HCT116 (cell line): ENCODE measurements at places on chromosomes 5 and 9. TPM values are rescaled to one million over a fixed set of nuclear protein-coding genes. Genes with fewer than 3 reads are reported as not detected.

Gene ANKRD55
- not detected for total RNA-seq

Gene C5orf46
- not detected for total RNA-seq

Gene SLC4A9
- 0.49 TPM for total RNA-seq

Gene SPATA24
- total RNA-seq, result 3.1 TPM

DNA sequence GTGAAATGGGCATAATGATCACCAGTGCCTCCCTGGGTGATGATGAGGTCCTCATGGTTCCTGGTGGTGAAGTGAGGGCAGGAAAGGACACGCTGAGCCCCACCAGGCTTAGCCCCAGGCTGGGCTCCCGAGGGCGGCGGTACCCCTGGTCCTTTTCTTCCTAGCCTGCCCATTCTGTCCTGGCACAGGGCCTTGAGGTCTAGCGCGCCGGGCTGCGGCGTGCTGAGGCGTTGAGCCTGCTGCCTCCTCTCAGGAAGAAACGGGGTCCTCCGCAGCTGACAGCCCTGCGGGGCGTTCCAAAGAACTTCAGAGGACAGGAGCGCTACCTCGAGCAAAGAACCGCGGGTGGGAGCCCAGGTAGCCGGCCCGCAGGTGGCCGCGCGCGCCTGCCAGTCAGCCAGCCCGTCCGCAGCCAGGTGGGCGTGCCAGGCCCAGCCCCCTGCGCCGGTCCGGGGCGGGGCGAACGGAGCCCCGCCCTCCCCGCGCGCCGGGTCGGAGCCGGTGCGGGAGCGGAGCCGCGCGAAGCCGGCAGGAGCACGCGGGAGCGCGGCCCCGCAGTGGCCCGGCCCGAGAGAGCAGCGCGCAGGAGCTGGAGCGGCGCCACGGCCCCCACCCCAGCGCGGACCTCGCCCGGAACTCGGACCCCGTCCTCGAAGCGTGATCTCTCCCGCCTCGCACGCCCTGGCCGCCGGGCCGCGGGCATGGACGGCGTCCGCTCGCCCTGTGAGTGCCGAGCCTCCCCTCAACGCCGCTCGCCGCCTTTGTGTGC, at the start of gene WNK2:
WNK2 (plus strand) TSS at position 477 of the 769 bp plus-strand sequence. CDS start 791 bp downstream, outside the sequence.
- no peaks in the 10 kb centered on the region for H3K36me3 ChIP-seq
- peaks cover 5% of the 10 kb centered on the region for H3K4me1 ChIP-seq
- no peaks in the 10 kb centered on the region for H3K27me3 ChIP-seq
- peak within 1 kb of the TSS; percentile 47; the same call in 1 of the 2 replicates for H3K27ac ChIP-seq

- DNase-seq, result no peak
- no peaks in the 10 kb centered on the region for H3K27me3 ChIP-seq
- H3K4me1 ChIP-seq, result no peaks in the 10 kb centered on the region
- H3K4me3 ChIP-seq, result no peak overlapping the region
- no peak overlapping the region for H3K27ac ChIP-seq
Observed at GRCh38 chr5:143072734-143073133, 302.6 kb downstream of the ARHGAP26 start.

DNA sequence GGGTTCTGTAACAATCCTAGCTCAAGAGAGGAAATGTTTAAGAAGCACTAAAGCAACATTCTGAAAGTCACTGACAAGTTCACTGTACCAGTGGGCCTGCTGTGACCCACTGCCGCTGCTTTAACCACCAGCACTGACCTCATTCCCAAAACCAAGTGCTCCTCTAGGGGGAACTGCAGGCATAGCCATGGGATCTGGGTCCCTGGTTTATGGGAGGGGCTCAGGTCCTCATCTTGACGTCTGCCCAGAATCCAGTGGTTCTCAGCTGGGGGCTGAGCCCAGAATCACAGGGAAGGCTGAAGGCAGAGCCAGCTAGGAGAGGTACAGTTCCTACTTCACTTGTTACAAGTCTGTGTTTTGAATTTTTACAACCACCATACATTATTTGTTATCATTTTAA, 36.1 kb upstream of the SLC2A8 start:
- no peaks in the 10 kb centered on the region for H3K4me1 ChIP-seq
- H3K27ac ChIP-seq, result no peak overlapping the region
- H3K36me3 ChIP-seq, result no peaks in the 10 kb centered on the region
- H3K27me3 ChIP-seq, result no peaks in the 10 kb centered on the region
- no peak overlapping the region for H3K4me3 ChIP-seq

- no peak for DNase-seq
- no peaks in the 10 kb centered on the region for H3K4me1 ChIP-seq
- H3K27me3 ChIP-seq, result peaks cover 7% of the 10 kb centered on the region; the same call in 1 of the 2 replicates
- no peak overlapping the region for H3K27ac ChIP-seq
- H3K4me3 ChIP-seq, result no peak overlapping the region
Observed at GRCh38 chr5:54848581-54848980, 136.8 kb downstream of the ESM1 start.

GRCh38 chr9:87086221-87086818, 139.0 kb upstream of the GAS1 start:
- H3K4me3 ChIP-seq, result no peak overlapping the region
- H3K27me3 ChIP-seq, result peaks cover 3% of the 10 kb centered on the region; the same call in 1 of the 2 replicates
- no peaks in the 10 kb centered on the region for H3K4me1 ChIP-seq
- no peak overlapping the region for H3K27ac ChIP-seq
- no peaks in the 10 kb centered on the region for H3K36me3 ChIP-seq
- DNase-seq, result no peak

- H3K36me3 ChIP-seq, result no peaks in the 10 kb centered on the region
- no peaks in the 10 kb centered on the region for H3K27me3 ChIP-seq
- no peak overlapping the region for H3K4me3 ChIP-seq
- DNase-seq, result no peak
- H3K27ac ChIP-seq, result no peak overlapping the region
Observed at GRCh38 chr5:119945691-119946090, 316.3 kb downstream of the FAM170A start.

- H3K27ac ChIP-seq, result no peak overlapping the region
- H3K4me1 ChIP-seq, result no peaks in the 10 kb centered on the region
- no peak for DNase-seq
- H3K36me3 ChIP-seq, result no peaks in the 10 kb centered on the region
- no peaks in the 10 kb centered on the region for H3K27me3 ChIP-seq
Observed at GRCh38 chr5:34509392-34509791, 146.7 kb upstream of the RAI14 start.

DNA sequence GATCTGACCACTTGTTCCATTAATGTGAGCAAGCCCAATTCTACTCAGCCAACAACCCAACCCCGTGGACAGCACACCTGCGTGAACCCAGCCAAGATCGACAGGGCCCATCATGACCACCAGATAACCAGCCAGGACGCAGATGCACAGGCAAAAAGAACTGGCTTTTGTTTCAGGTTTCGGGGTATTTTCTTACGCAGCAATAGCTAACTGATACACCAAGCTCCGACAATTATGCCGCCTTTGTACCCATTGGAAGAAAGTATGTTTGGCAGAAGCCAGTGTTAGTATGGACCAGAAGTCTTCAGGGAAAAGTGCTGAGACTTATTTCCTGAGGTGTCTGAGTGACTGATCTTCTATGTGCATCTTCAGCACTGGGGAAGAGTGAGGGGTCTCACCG, 6.0 kb upstream of the ADAMTS16 start:
- DNase-seq, result no peak
- no peaks in the 10 kb centered on the region for H3K36me3 ChIP-seq
- H3K27ac ChIP-seq, result no peak overlapping the region
- no peaks in the 10 kb centered on the region for H3K27me3 ChIP-seq

- no peak for DNase-seq
- no peaks in the 10 kb centered on the region for H3K27me3 ChIP-seq
- H3K4me3 ChIP-seq, result no peak overlapping the region
- H3K36me3 ChIP-seq, result peaks cover 34% of the 10 kb centered on the region; the same call in 1 of the 2 replicates
Observed at GRCh38 chr5:111127453-111128195, 35.5 kb downstream of the WDR36 start.

DNA sequence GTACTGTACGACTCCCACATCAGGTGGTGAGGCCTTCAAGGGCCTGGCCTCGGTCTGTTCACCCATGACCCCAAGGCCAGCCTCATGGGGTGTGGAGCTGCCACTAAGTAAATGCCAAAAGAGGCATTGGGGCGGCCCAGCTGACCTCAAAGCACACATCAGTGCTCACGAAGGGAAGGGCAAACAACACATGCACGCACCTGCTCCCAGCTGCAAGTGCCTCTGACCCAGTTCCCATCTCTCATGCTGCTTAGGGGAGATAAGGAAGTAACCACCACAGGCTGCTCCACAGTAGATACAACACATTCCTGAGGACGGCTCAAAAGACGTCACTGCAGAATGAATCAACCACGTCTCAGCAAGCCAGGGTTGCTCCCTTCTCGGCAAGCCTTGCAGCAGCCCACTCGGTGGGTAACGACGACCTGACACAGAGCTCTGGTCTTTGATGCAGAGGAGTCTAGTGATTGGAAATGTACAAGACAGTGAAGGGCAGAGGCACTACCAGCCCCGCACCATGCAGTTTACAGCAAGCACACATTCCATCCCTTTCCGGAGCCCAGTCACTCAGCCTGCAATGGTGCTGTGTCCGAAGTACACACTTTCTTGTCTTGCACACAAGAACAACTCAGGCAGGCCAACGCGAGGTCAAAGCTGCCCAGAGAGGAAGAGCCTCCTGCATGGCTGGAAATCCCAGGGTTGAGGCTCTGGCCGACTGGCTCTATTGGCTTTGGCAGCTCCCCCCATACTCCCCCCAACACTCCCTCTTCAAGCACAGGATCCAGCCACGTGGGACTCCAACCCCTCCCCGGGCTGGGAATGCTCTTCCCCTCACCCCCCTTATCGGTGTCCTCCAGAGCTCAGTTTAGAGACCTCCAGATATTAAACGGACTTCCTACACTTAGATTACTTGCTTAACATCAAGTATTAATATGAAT, 31.8 kb downstream of the FABP6 start:
- H3K4me3 ChIP-seq, result no peak overlapping the region
- no peaks in the 10 kb centered on the region for H3K27me3 ChIP-seq
- no peak overlapping the region for H3K27ac ChIP-seq
- no peak for DNase-seq
- no peaks in the 10 kb centered on the region for H3K4me1 ChIP-seq
- no peaks in the 10 kb centered on the region for H3K36me3 ChIP-seq

DNA sequence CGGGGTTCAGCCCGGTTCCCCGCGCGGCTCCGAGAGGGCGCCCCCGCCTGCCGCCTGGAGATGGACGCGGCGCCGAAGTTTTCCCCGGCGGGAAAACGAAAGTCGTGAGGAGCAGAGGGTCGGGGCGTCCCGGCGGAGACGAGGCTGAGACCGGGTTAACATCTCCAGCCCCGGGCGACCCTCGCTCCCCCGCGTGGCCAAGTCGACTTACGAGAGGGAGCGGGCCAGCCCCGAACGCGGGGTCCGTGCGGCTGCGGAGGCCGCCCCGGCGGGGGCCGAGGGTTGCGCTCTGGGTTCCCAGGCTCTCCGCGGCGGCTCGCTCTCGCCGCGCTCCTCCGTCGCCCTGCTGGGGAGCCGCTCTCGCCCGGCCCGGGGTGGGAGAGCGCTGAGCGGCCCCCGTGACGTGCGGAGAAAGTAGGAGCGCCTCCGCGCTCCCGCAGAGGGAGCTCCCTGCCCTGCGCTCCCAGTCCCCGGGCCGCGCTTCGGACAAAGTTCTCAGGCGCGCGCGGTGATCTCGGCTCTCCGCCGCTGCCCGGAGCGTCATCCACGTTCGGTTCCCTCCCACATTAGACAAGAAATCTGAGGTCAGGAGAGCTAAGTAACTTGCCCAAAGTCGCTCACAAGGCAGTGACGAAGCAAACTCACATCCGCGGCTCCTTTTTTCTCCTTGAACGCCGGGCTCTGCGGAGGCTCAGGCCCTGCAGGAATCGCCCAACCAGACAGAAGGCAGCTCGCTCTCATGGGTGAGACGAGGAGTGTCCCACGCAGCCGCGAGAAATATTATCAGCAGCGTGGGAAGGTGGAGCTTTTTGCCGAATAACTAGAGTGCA, 1.2 kb upstream of the GCNT4 start:
- H3K4me3 ChIP-seq, result peak overlapping the region; percentile 67
- H3K36me3 ChIP-seq, result no peaks in the 10 kb centered on the region
- no peaks in the 10 kb centered on the region for H3K27me3 ChIP-seq
- H3K27ac ChIP-seq, result no peak overlapping the region

DNA sequence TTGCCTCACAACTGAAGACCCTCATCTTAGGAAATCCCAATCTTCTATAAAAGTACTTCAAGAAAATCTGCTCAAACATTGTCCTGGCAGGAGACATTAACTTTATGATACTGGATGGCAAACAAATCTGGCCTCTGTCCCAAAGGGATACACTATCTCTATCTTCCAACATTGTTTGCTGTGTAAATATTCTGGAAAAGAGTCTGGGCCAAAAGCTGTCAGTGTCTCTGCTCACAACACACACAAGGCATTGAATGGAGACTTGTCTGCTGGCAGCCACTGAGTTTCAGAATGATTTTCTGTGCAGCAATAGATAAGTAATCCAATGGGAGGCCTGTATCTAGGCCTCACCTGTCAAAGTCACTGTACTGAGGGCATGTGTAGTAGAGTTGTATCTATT, 471.1 kb downstream of the DMAC1 start:
- H3K27ac ChIP-seq, result no peak overlapping the region
- no peak overlapping the region for H3K4me3 ChIP-seq
- no peak for DNase-seq
- H3K36me3 ChIP-seq, result no peaks in the 10 kb centered on the region
- H3K4me1 ChIP-seq, result no peaks in the 10 kb centered on the region

- DNase-seq, result no peak
- no peaks in the 10 kb centered on the region for H3K36me3 ChIP-seq
- no peak overlapping the region for H3K27ac ChIP-seq
- no peak overlapping the region for H3K4me3 ChIP-seq
- H3K27me3 ChIP-seq, result no peaks in the 10 kb centered on the region
Observed at GRCh38 chr5:97078958-97079743, 63.3 kb downstream of the LIX1 start.

- no peak overlapping the region for H3K27ac ChIP-seq
- H3K27me3 ChIP-seq, result no peaks in the 10 kb centered on the region
- no peaks in the 10 kb centered on the region for H3K4me1 ChIP-seq
- DNase-seq, result no peak
- no peak overlapping the region for H3K4me3 ChIP-seq
Observed at GRCh38 chr5:79750611-79751510, 61.2 kb downstream of the CMYA5 start.

DNA sequence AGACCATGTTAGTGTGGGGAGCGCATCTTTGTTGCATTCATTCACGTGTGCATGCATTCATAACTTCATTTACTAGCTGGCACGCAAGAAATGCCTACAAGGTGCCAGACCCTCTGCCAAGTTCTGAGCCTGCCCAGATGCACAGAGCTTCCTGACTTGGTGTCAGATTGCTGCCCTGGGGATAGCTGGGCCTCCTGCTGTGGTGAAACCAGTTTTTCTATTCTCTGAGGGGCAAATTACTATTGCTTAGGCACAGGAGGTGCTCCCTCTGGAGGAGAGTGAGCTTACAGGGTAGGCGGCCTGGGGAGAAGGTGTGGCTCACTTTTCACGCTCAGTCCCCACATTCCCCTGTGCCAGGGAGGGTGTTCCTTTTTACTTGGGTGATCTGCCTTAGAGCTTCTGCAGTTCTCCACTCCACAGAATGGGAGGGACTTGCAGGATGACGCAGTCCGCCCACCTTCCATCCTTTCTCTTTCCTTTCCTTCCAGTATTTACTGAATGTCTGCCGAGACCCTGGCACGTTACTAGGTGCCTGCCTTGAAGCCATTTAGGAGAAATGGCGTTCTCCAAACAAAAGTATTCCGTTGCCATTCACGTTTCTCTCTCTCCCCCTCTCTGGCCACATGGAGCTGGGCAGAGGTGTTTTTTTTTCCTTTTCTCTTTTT, 27.9 kb upstream of the CTNNA1 start:
- H3K4me3 ChIP-seq, result peak overlapping the region; percentile 28
- H3K27me3 ChIP-seq, result no peaks in the 10 kb centered on the region
- H3K27ac ChIP-seq, result peak overlapping the region; percentile 69
- H3K36me3 ChIP-seq, result no peaks in the 10 kb centered on the region

GRCh38 chr5:28548856-28549255, 1510.5 kb upstream of the CDH9 start:
- H3K27me3 ChIP-seq, result no peaks in the 10 kb centered on the region
- no peak overlapping the region for H3K27ac ChIP-seq
- H3K4me1 ChIP-seq, result no peaks in the 10 kb centered on the region
- H3K4me3 ChIP-seq, result no peak overlapping the region
- no peak for DNase-seq
